ENCODE measurements at places on chromosomes 1 and 21. TPM values are rescaled to one million over a fixed set of nuclear protein-coding genes. Genes with fewer than 3 reads are reported as not detected.

GRCh38 chr1:229258031-229258756 lies 12.7 kb upstream of the RAB4A start:
- peak overlapping the region; percentile 39 for H3K27ac ChIP-seq
- DNase-seq: peak; percentile 51
- peak overlapping the region; percentile 36 for H3K4me3 ChIP-seq
- H3K27me3 ChIP-seq: no peaks in the 10 kb centered on the region

- H3K4me1 ChIP-seq: peaks cover 31% of the 10 kb centered on the region
- DNase-seq: no peak
- no peak overlapping the region for H3K4me3 ChIP-seq
- H3K27me3 ChIP-seq: no peaks in the 10 kb centered on the region
Observed at GRCh38 chr1:147665521-147665920, 4.8 kb downstream of the ACP6 start.

AK4 gene
- total RNA-seq: 0.05 TPM

TMEM81 gene
- 1.7 TPM for total RNA-seq

MARCKSL1 gene
- 24.4 TPM for total RNA-seq

DNA sequence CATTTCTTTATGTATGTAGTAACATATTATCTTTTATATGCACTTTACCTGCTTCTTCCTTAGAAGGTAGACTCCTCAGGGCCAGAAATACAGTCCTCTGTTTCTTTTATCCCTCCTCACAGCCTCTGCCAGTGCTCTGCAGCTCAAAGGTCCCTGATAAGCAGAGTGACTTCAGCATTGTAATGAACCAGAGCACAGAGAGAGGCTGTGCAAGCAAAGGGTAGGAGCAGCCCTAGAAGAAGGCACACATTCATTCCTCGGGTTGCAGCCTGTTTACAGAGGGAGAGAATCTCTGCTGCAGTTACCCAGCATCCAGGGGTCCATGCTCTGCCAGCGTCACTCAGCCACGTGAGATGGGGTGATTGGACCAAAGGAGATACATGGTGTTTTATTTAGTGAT lies 101.1 kb downstream of the RHOU start:
- no peaks in the 10 kb centered on the region for H3K36me3 ChIP-seq
- H3K27me3 ChIP-seq: peaks cover 21% of the 10 kb centered on the region
- DNase-seq: no peak
- no peaks in the 10 kb centered on the region for H3K4me1 ChIP-seq
- H3K27ac ChIP-seq: no peak overlapping the region

DNA sequence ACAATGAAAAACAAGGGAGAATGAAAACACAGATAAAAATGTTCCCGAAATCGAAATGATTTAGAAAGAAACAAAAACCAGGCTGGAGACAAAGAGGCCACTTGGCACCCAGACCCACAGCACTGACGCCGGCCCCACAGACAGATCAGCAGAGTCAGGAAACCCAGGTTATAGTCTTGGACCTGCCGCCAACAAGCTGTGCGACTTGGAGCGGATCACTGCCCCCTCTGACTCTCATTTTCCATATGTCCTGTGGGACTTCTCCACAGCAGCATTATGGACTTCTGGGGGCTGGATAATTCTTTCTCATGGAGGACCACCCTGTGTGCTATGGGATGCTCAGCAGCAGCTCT lies 72.4 kb downstream of the MATN1 start:
- H3K36me3 ChIP-seq: peaks cover under 1% of the 10 kb centered on the region
- peak overlapping the region; percentile 78 for H3K27ac ChIP-seq
- H3K27me3 ChIP-seq: peaks cover 43% of the 10 kb centered on the region
- no peak overlapping the region for H3K4me3 ChIP-seq

SRSF10 gene
- 232 TPM for total RNA-seq

DNA sequence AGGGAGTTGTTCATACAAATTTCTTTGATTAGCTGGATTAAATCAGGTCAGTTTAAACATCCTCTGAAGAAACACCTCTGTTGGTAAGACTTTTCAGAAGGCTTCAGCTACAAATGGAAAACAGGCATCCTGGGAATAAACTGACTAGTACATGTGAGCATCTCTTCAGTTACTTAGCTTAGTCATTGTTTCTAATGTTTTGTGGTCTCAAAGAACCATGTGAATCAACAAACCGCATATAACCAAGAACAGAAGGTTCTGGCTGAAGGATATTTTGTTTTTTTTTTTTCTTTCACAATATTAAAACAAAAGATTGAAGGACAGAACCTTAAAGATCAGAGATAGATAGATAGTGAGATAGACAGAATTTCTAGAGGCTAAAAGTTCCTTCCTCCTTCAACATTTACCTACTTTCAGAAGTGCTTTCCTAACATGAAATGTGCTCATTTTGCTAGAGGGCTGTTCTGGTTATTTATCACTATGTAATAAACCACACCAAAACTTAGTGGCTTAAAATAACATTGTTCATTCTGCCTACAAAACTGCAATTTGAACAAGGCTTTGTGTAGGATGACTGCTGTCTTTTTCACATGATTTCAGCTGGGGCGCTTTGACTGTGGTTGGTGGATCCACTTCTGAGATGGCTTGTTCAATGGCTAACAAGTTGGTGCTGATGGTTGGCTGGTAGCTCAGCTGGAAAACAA lies 119.8 kb upstream of the PTGFR start:
- no peak overlapping the region for H3K4me3 ChIP-seq
- no peaks in the 10 kb centered on the region for H3K36me3 ChIP-seq
- no peaks in the 10 kb centered on the region for H3K4me1 ChIP-seq
- H3K27ac ChIP-seq: no peak overlapping the region
- H3K27me3 ChIP-seq: no peaks in the 10 kb centered on the region

P3R3URF gene
- total RNA-seq: not detected

MFAP2 gene
- not detected for total RNA-seq

CHI3L2 gene
- 8.1 TPM for total RNA-seq

THEM5 gene
- 0.89 TPM for total RNA-seq

DNA sequence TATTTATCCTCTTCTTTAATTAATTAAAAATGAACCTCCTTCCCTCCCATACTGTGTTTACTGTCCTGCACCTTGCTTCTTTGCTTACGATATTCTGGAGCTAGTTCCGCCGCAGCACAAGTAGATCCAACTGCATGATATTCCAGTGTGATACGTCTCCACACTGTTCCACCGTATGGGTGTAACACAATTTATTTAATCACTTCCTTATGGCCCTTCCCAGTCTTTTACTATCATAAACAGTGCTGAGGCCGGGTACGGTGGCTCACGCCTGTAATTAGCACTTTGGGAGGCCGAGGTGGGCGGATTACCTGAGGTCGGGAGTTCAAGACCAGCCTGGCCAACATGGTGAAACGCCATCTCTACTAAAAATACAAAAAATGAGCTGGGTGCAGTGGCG lies 25.7 kb downstream of the CNST start:
- peaks cover 26% of the 10 kb centered on the region for H3K4me1 ChIP-seq
- peak overlapping the region; percentile 26 for H3K4me3 ChIP-seq
- peaks cover 5% of the 10 kb centered on the region for H3K36me3 ChIP-seq
- no peaks in the 10 kb centered on the region for H3K27me3 ChIP-seq
- DNase-seq: no peak
- peak overlapping the region; percentile 19 for H3K27ac ChIP-seq

- no peak overlapping the region for H3K27ac ChIP-seq
- no peak for DNase-seq
- H3K4me3 ChIP-seq: no peak overlapping the region
- H3K27me3 ChIP-seq: no peaks in the 10 kb centered on the region
- no peaks in the 10 kb centered on the region for H3K4me1 ChIP-seq
Observed at GRCh38 chr1:163981500-163982030, 577.4 kb upstream of the PBX1 start.

- H3K4me1 ChIP-seq: no peaks in the 10 kb centered on the region
- no peak overlapping the region for H3K27ac ChIP-seq
- H3K4me3 ChIP-seq: no peak overlapping the region
Observed at GRCh38 chr21:38921511-38922251, 116.0 kb downstream of the ETS2 start.

DNA sequence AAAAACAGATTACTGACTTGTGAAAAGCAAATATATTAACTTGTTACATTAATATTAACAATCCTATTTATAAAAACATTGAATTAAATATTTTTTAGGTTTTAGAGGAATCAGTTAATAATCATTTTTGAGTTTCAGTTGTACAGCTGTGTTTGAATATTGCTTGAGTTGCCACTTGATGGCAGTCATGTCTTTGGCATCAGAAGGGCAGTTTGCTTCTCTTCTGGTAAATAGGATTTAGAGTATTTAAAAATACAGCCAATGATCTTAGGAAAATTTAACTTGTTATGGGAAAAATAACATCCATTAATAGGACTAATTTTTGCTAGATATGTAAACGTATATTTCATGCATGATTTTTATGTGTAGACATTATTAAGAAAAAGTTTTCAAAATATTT lies 234.1 kb downstream of the NCAM2 start:
- H3K36me3 ChIP-seq: no peaks in the 10 kb centered on the region
- no peaks in the 10 kb centered on the region for H3K27me3 ChIP-seq
- no peak overlapping the region for H3K4me3 ChIP-seq
- no peaks in the 10 kb centered on the region for H3K4me1 ChIP-seq
- no peak overlapping the region for H3K27ac ChIP-seq
- no peak for DNase-seq

DNA sequence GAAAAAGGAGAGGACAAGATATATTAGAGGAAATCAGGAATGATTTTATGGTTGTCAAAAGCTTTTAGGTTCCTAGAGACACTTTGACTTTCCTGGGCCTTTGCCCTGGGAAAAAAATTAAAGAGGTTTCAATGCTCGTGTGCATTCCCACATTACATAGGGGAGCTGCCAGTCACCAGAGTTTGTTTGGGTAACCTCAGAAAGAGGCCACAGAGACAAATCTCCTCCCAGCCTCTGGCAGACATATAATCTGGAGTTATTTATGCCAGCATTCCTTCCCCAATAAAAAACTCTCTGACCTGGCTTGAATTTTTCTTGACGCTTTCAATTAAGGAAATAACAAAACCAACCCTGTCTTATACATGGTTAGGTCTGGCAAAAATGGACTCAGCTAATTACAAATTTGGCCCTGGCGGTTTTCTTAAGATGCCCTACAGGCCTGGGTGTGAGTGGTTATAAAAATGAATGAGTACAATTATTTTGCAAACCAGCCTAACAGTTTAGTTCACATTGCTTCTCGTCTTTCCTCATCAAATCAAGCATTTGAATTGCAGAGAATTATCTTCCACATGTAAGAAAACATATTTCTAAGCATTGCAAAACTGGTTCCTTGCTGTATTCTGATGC lies 63.7 kb downstream of the WLS start:
- no peaks in the 10 kb centered on the region for H3K27me3 ChIP-seq
- H3K4me3 ChIP-seq: no peak overlapping the region
- H3K4me1 ChIP-seq: no peaks in the 10 kb centered on the region
- DNase-seq: no peak
- H3K27ac ChIP-seq: no peak overlapping the region

DNA sequence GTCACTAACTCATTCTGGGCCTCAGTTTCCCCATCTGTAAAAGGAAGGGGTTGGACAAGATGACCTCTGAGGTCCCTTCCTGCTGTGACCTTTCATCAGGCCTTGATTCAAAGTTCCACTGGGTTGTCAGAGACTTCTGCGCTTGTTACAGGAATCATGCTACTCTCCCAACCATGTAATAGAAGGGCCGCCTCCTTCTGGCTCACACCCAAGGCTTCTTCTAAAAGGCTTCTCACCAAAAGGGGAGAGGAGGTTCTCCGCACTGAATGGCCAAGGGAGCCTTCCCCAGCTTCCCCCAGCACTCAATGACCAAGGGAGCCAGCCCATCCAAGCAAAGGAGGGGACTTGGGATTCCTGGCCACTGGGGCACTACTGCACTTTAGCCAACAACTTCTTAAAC lies 42.7 kb downstream of the GRHL3 start:
- peaks cover 6% of the 10 kb centered on the region for H3K36me3 ChIP-seq
- H3K27ac ChIP-seq: no peak overlapping the region
- no peak for DNase-seq
- no peaks in the 10 kb centered on the region for H3K27me3 ChIP-seq
- H3K4me3 ChIP-seq: no peak overlapping the region
- H3K4me1 ChIP-seq: no peaks in the 10 kb centered on the region

C8A gene
- not detected for total RNA-seq

C1orf116 gene
- total RNA-seq: 0.22 TPM

RRP1B gene
- 30.3 TPM for total RNA-seq

ILDR2 gene
- total RNA-seq: 0.34 TPM

DNA sequence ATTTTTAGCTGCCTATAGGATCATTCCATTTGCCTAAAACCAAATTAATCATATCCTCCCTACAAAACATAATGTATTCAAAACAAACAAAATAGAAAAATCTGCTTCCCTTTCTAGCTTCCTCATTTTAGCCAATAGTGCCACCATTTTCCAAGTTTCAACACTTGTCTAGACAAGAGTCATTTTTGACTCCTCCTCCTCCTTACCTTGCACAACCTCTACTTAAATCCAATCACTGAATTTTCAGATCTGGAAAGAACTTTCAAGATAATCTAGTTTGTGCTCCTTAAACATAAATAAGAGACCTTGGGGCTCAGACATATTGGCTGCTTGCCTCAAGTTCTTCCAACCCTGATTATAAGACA lies 7.4 kb downstream of the STX6 start:
- no peaks in the 10 kb centered on the region for H3K27me3 ChIP-seq
- H3K36me3 ChIP-seq: peaks cover 3% of the 10 kb centered on the region
- peaks cover 34% of the 10 kb centered on the region for H3K4me1 ChIP-seq
- no peak overlapping the region for H3K27ac ChIP-seq
- DNase-seq: no peak

HSF2BP gene
- total RNA-seq: 0.20 TPM

TMPRSS15 gene
- total RNA-seq: not detected

GRCh38 chr1:71490432-71490831 lies 409.6 kb upstream of the ZRANB2 start:
- DNase-seq: no peak
- H3K27ac ChIP-seq: no peak overlapping the region
- H3K27me3 ChIP-seq: no peaks in the 10 kb centered on the region

- peaks cover 18% of the 10 kb centered on the region for H3K27me3 ChIP-seq
- H3K4me3 ChIP-seq: no peak overlapping the region
- no peak overlapping the region for H3K27ac ChIP-seq
- H3K36me3 ChIP-seq: no peaks in the 10 kb centered on the region
Observed at GRCh38 chr1:2807036-2807435, 5.5 kb upstream of the TTC34 start.

DNA sequence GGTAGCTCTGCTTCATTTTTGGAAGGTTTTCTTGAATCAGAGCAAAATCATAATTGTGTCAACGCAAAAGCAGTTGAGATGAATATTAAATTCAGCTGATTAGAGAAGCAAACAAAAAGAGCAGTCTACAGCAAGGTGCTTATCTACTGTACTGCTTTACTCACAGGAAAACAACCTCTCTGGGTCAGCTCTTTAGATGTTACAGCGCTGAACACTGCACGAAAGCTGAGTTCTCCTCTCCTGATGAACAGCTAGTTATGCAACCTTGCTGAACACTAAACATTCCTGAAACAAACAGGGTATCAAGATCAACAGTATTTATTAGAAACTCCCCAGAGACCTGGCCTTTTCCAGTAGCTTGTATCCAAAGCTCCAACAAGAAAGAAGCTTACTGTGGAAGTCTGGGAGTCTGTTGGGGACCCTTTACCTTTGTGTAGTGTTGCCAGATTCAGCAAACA lies 41.3 kb downstream of the TBCE start:
- no peak for DNase-seq
- H3K4me3 ChIP-seq: no peak overlapping the region
- no peaks in the 10 kb centered on the region for H3K27me3 ChIP-seq
- peaks cover 8% of the 10 kb centered on the region for H3K4me1 ChIP-seq
- H3K36me3 ChIP-seq: no peaks in the 10 kb centered on the region
- peak overlapping the region; percentile 51 for H3K27ac ChIP-seq

MROH9 gene
- not detected for total RNA-seq

- no peak for DNase-seq
- H3K4me3 ChIP-seq: no peak overlapping the region
- no peaks in the 10 kb centered on the region for H3K36me3 ChIP-seq
- no peak overlapping the region for H3K27ac ChIP-seq
- H3K4me1 ChIP-seq: no peaks in the 10 kb centered on the region
Observed at GRCh38 chr1:69283516-69283915, 284.2 kb upstream of the LRRC7 start.

Data from T-helper 17 cell (primary cell).